SK-MEL-5 (cell line): ENCODE measurements at places on chromosomes 13 and 19. TPM values are rescaled to one million over a fixed set of nuclear protein-coding genes. Genes with fewer than 3 reads are reported as not detected.
A peak's percentile ranks its signal among the peaks of the same experiment; 100 is the strongest.

The KCNC3 gene
- total RNA-seq = 0.55 and 0.59 TPM in 2 replicates

The ZNF544 gene
- 7.6 and 8.3 TPM in 2 replicates for total RNA-seq

The FAM83E gene
- 0.34 TPM in 1 of 2 replicates, not detected in the other for total RNA-seq

The ZNF726 gene
- total RNA-seq = 1.6 and 2.3 TPM in 2 replicates

The KLHL1 gene
- total RNA-seq = 0.03 and 0.08 TPM in 2 replicates

The RFXAP gene
- total RNA-seq = 1.1 and 1.2 TPM in 2 replicates

The TGFBR3L gene
- total RNA-seq = not detected in 2 replicates

The PODNL1 gene
- total RNA-seq = not detected in 2 replicates

The CLN5 gene
- 65.5 and 74.6 TPM in 2 replicates for total RNA-seq

The ANGPTL8 gene
- not detected in 2 replicates for total RNA-seq

The ZNF816 gene
- 9.0 and 9.1 TPM in 2 replicates for total RNA-seq

- no peak for DNase-seq
Measured at GRCh38 chr13:99465454-99465853, 35.8 kb upstream of the TM9SF2 start.

- no peak for DNase-seq
Measured at GRCh38 chr13:111941845-111942447, 125.0 kb upstream of the SOX1 start.

- DNase-seq = no peak
Measured at GRCh38 chr19:10286803-10287737, at the start of gene ICAM4. Gene ICAM4, plus strand, starts transcription at chr19:10286955. Its CDS starts 58 bp downstream, at chr19:10287013.

GRCh38 chr13:110187641-110188161 lies 119.3 kb downstream of the COL4A1 start:
- DNase-seq = no peak

GRCh38 chr13:111385183-111385857 lies 64.9 kb downstream of the TEX29 start:
- no peak for DNase-seq

- no peak for DNase-seq
Measured at GRCh38 chr13:97189928-97190327, 32.2 kb upstream of the MBNL2 start.

GRCh38 chr13:41501281-41501680 lies 43.9 kb downstream of the RGCC start:
- no peak for DNase-seq

- DNase-seq = no peak
Measured at GRCh38 chr13:24050292-24050711, 110.2 kb upstream of the SPATA13 start.

GRCh38 chr13:23817830-23818229 lies 71.4 kb downstream of the MIPEP start:
- no peak for DNase-seq

- DNase-seq = no peak
Measured at GRCh38 chr13:66459634-66460033, 770.5 kb downstream of the PCDH9 start.

DNA sequence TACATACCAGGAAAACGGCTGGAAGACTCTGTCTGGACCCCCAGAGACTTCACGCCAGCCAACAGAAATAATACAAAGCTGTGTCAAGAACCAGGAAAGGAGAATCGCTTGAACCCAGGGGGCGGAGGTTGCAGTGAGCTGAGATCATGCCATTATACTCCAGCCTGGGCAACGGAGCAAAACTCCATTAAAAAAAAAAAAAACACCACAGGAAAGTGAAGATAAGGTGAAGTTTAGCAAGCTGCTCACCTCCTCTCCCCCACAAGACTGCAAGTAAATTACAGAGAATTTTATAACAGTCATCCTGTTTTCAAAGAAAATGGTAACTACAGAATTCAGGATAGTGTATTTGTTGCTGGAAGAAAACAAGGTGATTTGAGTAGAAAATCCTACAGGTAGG lies 984 bp upstream of the OR7G1 start:
- no peak for DNase-seq

DNA sequence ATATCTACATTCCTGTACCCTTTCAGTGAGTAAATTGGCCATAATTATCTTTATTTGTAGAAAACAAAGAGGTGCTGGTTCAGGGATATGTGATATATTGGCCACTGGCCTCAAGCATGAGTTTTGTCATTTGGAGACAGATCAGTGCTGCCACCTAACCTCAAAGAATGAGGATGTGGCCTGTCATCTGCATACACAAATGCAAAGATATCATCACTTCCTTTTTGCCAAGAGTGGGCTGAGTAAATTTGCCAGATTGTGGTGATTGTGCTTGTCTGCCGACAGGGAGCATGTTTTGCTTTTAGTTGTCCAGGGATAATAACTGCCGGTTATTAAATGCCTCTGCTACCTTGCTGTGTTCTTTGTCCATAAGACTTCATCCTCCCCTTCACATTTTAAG lies 44.2 kb downstream of the WASF3 start:
- DNase-seq = peak; percentile 33

- DNase-seq = no peak
Measured at GRCh38 chr13:40527914-40528313, 138.5 kb downstream of the FOXO1 start.

DNA sequence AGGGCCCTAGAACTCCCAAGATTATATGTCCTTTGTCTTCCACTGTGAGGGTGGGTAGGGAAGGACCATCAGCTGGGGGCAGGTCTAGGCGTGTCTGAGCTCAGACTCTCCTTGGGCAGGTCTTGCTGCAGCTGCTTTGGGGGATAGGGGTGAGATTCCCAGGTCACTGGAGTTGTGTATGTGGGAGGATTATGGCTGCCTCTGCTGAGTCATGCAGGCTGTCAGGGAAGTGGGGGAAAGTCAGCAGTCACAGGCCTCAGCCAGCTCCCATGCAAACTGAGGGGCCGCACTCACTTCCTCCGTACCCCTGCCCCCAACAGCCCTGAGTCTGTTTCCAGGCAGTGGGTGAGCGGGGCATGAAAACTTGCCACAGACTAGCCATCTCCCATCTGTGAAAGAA lies 600.8 kb downstream of the DIAPH3 start:
- no peak for DNase-seq

DNA sequence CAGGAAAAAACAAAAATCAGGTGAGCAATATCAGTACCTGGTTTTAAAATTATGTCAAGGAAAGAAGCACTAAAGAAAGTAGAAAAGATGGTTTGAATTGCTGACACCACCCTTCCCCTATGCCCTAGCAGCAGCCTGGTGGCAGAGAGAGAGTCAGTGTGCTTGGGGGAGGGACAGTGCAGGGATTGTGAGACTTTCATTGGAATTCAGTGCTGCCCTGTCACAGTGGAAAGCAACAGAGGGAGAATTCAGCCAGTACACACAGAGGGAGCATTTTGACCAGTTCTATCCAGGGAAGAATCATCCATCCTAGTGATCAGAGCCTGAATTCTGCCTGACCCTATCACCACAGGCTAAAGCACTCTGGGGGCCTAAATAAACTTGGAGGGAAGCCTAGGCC lies 222.4 kb upstream of the PCDH17 start:
- DNase-seq = peak; percentile 21

- DNase-seq = no peak
Measured at GRCh38 chr13:85137516-85137915, 661.7 kb downstream of the SLITRK6 start.

DNA sequence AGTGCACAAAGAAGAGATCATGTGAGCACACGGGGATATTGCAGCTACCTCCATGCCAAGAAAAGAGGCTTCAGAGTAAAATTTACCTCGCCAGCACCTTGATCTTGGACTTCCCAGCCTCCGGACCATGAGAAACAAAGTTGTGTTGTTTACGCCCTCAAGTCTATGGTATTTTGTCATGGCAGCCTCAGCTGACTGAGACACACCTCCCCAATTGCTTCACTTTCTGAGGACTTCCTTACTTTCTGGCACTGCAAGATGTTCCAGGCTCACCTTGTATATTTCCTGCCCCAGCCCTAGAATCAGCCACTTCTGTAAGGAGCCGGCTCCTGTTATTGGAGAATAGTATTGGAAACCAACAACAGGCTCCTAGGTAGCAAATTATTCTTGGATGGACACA lies 6.6 kb upstream of the CEBPG start:
- no peak for DNase-seq

GRCh38 chr19:10005632-10006334 lies 4.5 kb downstream of the COL5A3 start:
- no peak for DNase-seq

- DNase-seq = no peak
Measured at GRCh38 chr13:86892330-86892729, 778.8 kb upstream of the SLITRK5 start.
